A375 (cell line): ENCODE measurements at places on chromosomes 6 and 20. TPM values are rescaled to one million over a fixed set of nuclear protein-coding genes. Genes with fewer than 3 reads are reported as not detected.

FOXA2 gene
- total RNA-seq: 0.19 and 0.21 TPM in 2 replicates

LY6G6D gene
- not detected in 2 replicates for total RNA-seq

MYCT1 gene
- total RNA-seq: not detected in 2 replicates

ARHGAP18 gene
- 20.9 and 25.0 TPM in 2 replicates for total RNA-seq

NKX2-4 gene
- 4.1 and 5.5 TPM in 2 replicates for total RNA-seq

GPR6 gene
- total RNA-seq: not detected in 2 replicates

WDR27 gene
- 37.1 and 46.4 TPM in 2 replicates for total RNA-seq

PHACTR2 gene
- 7.5 and 10.4 TPM in 2 replicates for total RNA-seq

HRH3 gene
- total RNA-seq: not detected in 2 replicates

SAMD10 gene
- total RNA-seq: 1.7 and 1.9 TPM in 2 replicates

OR12D3 gene
- 0.08 TPM in 1 of 2 replicates, not detected in the other for total RNA-seq

SSTR4 gene
- total RNA-seq: not detected in 2 replicates

CD93 gene
- total RNA-seq: 0.85 and 0.91 TPM in 2 replicates

OR2H1 gene
- total RNA-seq: not detected in 2 replicates

CDSN gene
- not detected in 2 replicates for total RNA-seq

C20orf141 gene
- total RNA-seq: 1.7 TPM in 1 of 2 replicates, not detected in the other

TSPYL4 gene
- 13.9 and 14.3 TPM in 2 replicates for total RNA-seq

PGM3 gene
- total RNA-seq: 13.1 and 24.0 TPM in 2 replicates

ZSCAN16 gene
- total RNA-seq: 3.8 and 5.2 TPM in 2 replicates

CNKSR3 gene
- 2.3 and 3.9 TPM in 2 replicates for total RNA-seq

IGF2R gene
- 33.0 and 40.7 TPM in 2 replicates for total RNA-seq

ADAM33 gene
- total RNA-seq: not detected in 2 replicates

VNN1 gene
- 0.08 TPM in 1 of 2 replicates, not detected in the other for total RNA-seq

POPDC3 gene
- total RNA-seq: 30.0 and 40.5 TPM in 2 replicates

TTLL9 gene
- total RNA-seq: 0.11 TPM in 1 of 2 replicates, not detected in the other

FOXC1 gene
- total RNA-seq: 9.3 and 10.4 TPM in 2 replicates

VWA7 gene
- 0.34 TPM in 2 replicates for total RNA-seq

SPTLC3 gene
- 2.6 and 3.0 TPM in 2 replicates for total RNA-seq

NRN1 gene
- 4.0 and 6.1 TPM in 2 replicates for total RNA-seq

SIRPD gene
- total RNA-seq: not detected in 2 replicates

UNC5CL gene
- 0.53 and 1.0 TPM in 2 replicates for total RNA-seq

MYLIP gene
- 28.4 and 31.5 TPM in 2 replicates for total RNA-seq

LY6G6F gene
- not detected in 2 replicates for total RNA-seq

LTA gene
- total RNA-seq: not detected in 2 replicates

PDE7B gene
- 0.96 and 1.6 TPM in 2 replicates for total RNA-seq

HLA-A gene
- total RNA-seq: 267 and 308 TPM in 2 replicates

OR2J3 gene
- total RNA-seq: not detected in 2 replicates

LRFN2 gene
- not detected in 2 replicates for total RNA-seq

PRSS16 gene
- total RNA-seq: 0.16 and 3.5 TPM in 2 replicates

ASIP gene
- not detected in 2 replicates for total RNA-seq

FOXQ1 gene
- total RNA-seq: not detected in 2 replicates

SEMG2 gene
- total RNA-seq: not detected in 2 replicates

SRSF12 gene
- 0.04 and 0.05 TPM in 2 replicates for total RNA-seq

APCDD1L gene
- not detected in 2 replicates for total RNA-seq

GSTA2 gene
- not detected in 2 replicates for total RNA-seq

CLIC5 gene
- total RNA-seq: 0.03 TPM in 1 of 2 replicates, not detected in the other

RIN2 gene
- total RNA-seq: 10.9 and 11.4 TPM in 2 replicates

PRPF6 gene
- total RNA-seq: 99.3 and 101 TPM in 2 replicates

PPP1R3G gene
- total RNA-seq: 0.08 TPM in 1 of 2 replicates, not detected in the other

PNLDC1 gene
- not detected in 2 replicates for total RNA-seq

HCRTR2 gene
- total RNA-seq: not detected in 2 replicates
